ENCODE measurements at places on chromosomes 12 and 14. TPM values are rescaled to one million over a fixed set of nuclear protein-coding genes. Genes with fewer than 3 reads are reported as not detected.

Gene PLEKHH1
- total RNA-seq, result 0.99 TPM

Gene A2ML1
- not detected for total RNA-seq

Gene MUCL1
- not detected for total RNA-seq

Gene GIT2
- 86.6 TPM for total RNA-seq

Gene FAM222A
- 1.6 TPM for total RNA-seq

Gene CLEC1B
- total RNA-seq, result not detected
